Transverse colon (tissue), 4 donors: ENCODE measurements at places on chromosomes 3 and 15.

GRCh38 chr3:47008851-47009224 is 29.4 kb downstream of the NBEAL2 start:
- no peak for DNase-seq

- no peak for DNase-seq
These were observed 358.0 kb upstream of the CADM2 start for GRCh38 chr3:84600703-84601225.

- DNase-seq: no peak
These were observed 1.3 kb upstream of the VPS33B start for GRCh38 chr15:91023720-91024119.

- no peak for DNase-seq
These were observed 516.4 kb upstream of the DPH6 start for GRCh38 chr15:36062357-36062756.

DNA sequence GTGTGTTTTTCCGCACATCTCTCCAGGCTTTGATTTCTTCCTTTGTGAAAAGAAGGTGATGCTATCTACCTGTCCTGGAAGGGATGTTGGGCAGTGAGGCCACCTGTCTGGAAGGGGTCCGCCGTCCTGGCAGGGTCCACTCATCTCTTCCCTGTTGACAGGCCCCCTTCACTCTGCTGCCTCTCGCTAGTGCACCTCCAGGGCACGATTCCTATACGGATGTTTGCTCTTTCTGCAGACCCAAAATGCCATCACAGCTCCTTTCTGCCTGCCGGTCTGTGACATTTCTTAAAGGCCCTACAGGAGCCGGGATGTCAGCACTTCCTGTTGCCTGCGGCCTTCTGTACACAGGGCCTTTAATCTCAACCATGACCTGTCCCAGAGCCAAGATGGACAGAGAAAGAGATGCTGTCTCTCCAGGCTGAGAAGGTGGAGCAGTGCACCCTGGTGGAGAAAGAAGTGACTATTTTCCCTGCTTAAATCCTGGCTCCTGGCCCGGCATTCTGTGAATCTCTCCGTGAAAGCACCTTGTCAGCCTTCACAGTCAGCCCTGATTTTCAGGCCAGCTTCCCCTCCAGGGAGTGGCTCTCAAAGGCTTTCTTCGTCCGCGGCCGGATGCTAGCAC is 7.4 kb downstream of the FAM3D start:
- peak; percentile 54 for DNase-seq

DNA sequence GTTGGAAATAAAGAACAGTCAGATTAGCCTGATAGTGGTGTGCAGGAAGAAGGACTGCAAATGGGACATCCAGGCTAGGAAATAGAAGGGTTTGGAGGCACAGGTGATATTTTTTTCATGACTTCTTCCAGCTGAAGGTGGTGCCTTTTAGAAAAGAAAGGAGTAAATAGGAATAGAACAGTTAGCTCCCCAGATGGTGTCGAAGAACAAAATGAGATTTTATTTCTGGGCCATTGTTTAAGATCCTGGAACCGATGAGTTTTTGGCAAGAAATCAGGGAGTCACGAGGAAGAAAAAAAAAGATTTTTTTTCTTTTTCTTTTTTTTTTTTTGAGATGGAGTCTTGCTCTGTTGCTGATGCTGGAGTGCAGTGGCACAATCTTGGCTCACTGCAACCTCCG is 9.8 kb upstream of the NCK1 start:
- DNase-seq: no peak

DNA sequence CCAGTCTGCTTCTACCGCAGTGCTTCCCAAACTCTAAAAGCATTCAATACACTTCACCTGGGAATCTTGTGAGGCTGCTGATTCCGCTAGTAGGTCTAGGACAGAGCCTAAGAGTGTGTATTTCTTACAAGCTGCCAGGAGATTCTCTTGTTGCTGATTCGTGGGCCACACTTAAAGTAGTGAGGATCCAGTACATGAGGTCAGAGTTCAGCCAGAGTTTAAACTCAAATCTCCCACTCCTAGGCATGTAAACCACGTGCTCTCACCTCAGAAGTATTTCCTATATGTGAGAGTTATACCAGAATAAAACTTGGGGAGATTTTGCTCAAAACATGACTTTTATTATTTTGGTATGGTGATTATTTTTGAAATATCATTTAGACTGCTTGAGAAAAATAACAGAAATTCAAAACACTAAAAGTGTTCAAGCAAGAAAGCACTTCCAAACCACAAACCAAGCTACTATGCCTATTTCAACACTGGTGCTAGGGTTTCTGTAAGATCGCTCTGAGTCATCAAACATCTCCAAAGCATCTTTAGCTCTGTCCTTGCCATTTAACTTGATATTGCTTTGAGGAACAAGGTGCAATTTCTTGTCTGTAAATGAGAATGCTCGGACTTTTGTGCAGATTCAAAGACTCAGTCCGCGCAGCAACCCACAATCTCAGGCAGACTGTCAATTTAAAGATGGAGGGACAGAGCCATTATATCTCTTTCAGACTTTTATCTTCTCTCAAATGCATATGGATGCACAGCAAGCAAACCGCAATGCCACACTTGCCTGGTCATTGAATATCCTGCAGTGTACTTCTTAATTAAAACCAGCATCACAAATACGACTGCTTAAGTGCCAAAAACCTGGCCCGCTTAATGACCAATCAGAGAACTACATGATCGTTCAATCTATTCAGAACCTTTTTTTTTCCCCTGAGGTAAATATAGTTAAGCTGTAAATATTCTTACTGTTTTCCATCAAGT is 59.8 kb downstream of the AGTR1 start:
- DNase-seq: no peak

GRCh38 chr3:71227270-71227661 is 356.3 kb downstream of the FOXP1 start:
- DNase-seq: no peak

GRCh38 chr15:68536331-68537095 is 42.3 kb upstream of the CORO2B start:
- no peak for DNase-seq

DNA sequence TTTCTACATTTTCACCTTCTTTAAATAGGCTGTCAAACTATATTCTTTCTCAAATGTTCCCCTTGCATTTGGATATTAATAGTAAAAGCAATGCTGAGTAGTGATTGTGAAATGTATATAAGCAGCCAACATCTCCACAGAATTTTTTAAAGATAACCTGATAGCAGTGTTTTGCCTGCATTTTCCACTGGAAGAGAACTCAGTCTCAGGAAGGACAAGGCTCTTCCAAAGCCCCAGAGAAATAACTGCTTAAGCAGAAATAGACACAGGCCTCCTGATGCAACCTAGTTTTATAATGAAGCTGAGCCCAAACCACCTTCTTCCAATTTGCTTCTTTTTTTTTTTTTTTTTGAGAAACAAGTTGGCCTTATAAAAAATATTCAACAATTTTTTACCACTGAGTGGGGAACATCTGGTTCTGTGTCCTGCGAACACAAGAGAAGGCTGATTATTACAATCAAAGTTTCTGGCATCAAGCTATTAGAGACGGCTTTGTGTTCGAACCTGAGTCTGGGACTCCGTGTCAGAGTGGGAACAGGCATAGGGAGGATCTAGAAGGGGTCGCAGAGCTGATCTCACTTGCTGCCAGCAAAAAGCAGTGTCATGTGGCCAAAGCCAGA is 332.5 kb upstream of the TBL1XR1 start:
- DNase-seq: no peak

- no peak for DNase-seq
These were observed 19.8 kb upstream of the CRBN start for GRCh38 chr3:3199306-3199705.

DNA sequence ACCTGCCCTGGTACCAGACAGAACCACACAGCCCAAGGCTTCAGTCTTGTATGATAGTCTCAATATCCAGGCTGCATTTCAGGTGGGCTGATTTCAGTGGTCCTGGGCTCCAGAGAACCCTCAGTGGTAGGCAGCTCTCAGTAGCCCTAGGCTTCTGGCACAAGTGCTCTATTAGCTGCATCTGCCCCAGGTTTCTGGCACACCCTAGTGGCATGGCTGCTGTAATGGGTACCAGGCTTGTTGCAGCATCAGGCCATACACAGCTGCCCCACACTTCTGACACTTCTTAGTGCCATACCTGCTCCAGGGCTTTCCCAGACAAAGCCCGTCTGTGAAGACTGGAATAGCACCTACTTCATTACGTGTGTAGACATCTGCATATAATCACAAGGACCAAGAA is 1062.2 kb upstream of the EPHA6 start:
- no peak for DNase-seq

DNA sequence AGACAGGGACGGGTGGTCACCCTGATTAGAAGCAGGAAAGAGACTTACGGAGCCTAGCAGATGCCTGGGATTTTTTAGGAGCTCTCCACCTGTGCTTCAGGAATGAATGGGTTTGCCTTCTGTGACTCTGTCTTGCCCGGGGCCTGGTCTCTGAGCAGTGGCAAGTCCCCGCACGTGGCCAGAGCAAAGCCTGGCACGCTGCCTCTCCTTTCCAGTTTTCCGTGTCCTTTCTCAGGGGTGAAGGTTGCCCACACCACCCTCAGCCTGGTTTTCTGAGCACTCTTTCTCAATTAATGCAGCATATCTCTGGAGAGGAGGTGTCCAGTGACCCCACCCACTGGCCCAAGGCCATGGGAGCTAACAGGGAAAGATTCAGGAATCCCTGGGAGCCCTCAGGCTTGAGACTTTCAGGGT is 14.5 kb upstream of the CHST14 start:
- no peak for DNase-seq

- no peak for DNase-seq
These were observed 229.0 kb upstream of the SLCO3A1 start for GRCh38 chr15:91624353-91624968.

- DNase-seq: no peak
These were observed 4.3 kb upstream of the CNTN6 start for GRCh38 chr3:1088503-1088902.

DNA sequence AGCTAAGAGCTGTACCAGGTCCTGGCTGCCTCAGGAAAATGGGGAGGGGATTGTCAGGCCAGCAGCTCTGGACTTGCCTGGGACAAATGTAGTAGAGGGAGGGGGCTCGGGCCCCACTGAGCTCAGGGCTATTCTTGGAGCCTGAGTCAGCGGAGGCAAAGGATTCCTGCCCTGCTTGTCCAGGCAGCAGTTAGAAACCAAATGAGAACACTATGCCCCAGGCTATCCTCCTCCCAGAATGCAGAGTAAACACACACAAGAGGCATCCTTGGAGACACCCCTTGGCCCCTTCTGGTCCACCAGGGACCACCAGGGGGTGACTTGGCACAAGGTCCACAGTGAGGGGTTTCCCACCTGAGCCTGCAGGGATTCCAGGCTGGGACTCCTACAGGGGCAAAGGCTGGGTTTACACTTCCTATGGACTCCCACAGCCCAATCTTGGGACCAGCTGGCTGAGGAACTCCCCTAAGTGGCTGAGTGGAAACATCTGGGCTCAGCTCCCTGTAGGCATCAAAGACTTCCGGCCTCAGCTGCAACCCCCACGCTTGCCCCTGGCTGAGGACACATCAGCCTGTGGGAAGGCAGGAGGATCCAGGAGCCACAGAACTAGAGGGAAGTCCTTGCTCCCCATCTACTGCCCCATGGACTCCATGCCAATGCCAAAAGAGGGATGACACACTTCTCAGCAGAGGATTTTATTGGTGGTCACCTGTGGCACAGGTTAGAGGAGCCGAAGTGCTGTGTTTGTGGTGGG is 3.4 kb upstream of the COL7A1 start:
- peak; percentile 41 for DNase-seq

DNA sequence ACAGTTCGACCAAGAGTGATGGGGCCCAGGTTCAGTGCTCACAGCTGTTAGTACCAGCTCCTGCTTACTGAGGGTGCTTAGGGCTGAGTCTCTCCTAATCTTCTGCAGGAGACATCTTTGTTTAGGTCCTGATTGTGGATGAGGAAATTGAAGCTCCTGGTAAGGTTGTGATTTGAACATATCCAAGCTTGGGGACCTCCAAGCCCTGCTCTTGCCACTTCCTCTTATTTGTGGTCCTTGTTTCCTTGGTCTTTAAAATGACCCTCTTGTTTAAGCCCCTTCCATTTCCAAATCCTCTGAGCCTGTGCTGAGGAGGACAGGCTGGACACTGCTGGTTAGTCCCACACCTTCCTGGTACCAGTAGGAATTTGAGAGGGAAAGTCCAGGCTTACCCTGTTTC is 87.0 kb downstream of the EEFSEC start:
- DNase-seq: no peak

DNA sequence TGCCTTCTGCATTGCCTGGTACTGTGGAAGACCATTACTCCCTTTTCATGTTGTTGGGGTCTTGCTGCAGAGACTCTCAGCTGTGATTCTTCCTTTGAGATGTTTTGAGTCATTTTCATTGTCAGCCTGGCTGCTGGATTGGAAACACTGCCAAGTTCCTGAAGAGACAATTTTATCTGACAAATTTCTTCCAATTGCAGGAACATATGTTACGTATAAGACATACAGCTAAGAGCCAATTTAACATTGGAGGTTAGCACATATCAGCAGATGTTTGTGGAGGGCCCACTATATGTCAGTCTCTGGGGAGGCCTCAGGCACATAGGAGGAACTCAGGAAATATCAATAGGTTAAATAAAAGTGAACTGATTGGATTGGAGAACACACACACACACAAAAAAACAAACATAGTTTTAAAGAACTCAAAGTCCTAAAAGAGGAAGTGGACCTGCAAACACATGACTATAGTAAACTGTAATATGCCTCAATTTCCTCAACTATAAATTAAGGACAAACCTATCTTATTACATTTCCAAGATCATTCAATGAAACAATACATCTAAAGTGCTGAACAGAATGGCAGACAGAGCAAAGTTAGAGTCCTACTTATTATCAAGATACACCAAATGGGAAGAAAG is 172.3 kb downstream of the MYRIP start:
- no peak for DNase-seq

- no peak for DNase-seq
These were observed 144.7 kb upstream of the DPH6 start for GRCh38 chr15:35690698-35691116.

- DNase-seq: peak; percentile 3
These were observed 3.5 kb upstream of the KLF15 start for GRCh38 chr3:126360714-126361060.

DNA sequence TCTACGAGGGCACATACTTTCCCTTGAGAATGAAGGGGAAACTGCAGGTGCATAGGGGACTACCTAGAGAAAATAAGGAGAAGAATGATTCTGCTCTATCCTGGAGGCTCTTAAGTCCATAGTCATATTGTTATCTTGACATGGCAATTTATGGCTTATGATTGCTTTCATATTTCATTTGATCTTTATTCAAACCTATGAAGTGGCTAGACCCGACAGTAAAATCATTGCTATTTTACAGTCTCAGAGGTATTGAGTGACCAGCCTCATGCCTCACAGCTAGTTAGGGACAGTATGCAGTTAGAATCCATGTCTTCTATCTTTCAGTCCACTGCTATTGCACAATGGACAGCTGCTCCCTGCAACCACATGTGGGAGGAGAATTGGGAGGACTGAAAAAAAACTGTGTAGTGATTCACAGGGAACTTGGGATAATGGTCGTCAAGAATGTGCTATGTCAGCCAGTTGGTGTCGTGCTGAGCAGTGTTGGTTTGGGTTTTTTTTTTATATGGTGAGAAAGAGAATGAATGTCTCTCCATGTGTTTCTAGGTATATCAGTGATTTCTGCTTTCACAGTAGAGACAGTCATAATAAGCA is 63.2 kb upstream of the SPPL2A start:
- DNase-seq: peak; percentile 18
